ENCODE measurements at places on chromosomes 12 and 14.

GRCh38 chr12:115528466-115528865 is 749.0 kb downstream of the MED13L start:
- no peak for DNase-seq

DNA sequence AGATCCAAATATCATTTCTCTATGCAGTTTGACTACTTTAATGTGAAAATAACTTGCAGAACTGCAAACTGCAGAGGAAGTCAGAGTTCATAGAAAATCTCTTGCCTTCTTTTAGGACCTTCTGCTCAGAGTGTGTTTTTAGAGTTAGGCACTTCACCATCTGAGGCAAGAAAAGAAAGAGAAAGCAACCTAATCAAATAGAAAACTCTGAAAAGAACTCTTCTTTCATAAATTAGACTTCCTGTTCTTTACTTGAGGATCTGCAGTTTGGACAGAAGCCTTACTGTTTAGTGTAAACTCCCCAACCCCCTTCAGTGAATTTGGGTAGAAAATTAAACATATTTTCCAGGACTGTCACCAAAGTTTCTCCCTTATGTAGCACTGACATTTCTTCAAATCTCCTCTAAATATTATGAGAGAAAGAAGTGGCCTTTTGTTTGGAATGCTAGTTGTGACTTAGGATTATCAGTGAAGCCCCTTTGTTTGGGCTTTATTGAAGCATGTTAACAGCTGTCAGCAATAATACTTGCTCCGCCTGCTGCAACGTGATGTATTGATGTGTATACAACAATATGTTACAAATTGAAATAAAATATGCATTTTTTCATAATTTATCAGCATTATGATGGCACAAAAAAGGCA is 99.5 kb downstream of the PDZRN4 start:
- no peak for DNase-seq

- DNase-seq: no peak
These were observed 39.0 kb upstream of the TC2N start for GRCh38 chr14:91906374-91906773.

- DNase-seq: no peak
These were observed 17.7 kb downstream of the ETV6 start for GRCh38 chr12:11667171-11667570.

- DNase-seq: no peak
These were observed 97.1 kb downstream of the MYF5 start for GRCh38 chr12:80813820-80814219.

DNA sequence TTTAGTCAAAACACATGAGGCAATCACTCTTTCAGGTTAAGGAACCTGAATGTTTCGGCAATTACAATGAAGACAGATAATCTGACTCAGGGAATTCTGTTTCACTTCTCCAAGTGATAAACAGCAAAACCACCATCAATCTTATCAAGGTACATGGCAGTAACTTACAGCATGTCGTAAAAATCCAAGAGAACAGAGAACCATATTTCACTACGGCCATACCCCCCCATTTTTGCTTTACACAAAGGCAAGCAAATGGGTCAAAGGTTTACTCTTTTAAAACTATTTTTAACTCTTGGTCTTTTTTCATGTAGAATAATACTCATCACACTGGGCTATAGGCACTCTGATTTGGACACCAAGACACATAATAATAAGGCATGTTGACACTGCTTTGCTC is 102.4 kb downstream of the PPM1H start:
- DNase-seq: no peak
